ENCODE measurements at places on chromosomes 2 and 18.

DNA sequence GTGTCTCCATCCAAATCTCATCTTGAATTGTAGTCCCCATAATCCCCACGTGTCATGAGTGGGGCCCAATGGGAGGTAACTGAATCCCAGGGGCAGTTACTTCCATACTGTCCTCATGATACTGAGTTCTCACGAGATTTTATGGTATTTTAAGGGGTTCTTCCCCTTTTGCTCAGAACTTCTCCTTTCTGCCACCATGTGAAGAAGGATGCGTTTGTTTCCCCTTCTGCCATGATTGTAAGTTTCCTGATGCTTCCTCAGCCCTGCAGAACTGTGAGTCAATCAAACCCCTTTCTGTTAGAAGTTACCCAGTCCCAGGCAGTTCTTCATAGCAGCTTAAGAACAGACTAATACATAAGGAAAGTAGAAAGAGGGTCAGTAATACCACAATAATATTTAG lies 480.4 kb downstream of the KCNJ3 start:
- no peak for DNase-seq

- DNase-seq = no peak
Observed at GRCh38 chr18:3799515-3799914, 349.5 kb downstream of the TGIF1 start.

- no peak for DNase-seq
Observed at GRCh38 chr2:99926986-99927385, 215.4 kb downstream of the AFF3 start.

GRCh38 chr18:23053776-23054457 lies 81.4 kb upstream of the CABLES1 start:
- no peak for DNase-seq

DNA sequence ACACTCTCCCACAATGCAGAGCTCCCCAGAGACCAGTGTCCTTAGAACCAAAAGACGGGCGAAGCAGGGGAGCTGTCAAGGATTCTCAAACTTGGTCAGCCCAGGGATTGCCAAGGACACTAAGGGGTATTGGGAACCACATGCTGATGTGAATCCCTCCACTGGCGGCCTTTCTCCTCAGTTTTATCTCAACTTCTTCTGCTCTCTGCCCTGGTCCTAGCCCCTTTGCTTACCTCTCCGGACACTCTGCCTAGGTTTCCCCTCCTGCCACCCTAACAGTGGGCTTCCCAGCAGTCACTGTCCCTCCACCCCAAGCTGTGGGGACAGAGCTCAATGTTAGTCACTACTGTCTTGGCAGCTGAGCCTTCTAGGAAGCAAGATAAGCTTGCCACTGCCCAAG lies 61.1 kb downstream of the POLR1A start:
- DNase-seq = no peak

DNA sequence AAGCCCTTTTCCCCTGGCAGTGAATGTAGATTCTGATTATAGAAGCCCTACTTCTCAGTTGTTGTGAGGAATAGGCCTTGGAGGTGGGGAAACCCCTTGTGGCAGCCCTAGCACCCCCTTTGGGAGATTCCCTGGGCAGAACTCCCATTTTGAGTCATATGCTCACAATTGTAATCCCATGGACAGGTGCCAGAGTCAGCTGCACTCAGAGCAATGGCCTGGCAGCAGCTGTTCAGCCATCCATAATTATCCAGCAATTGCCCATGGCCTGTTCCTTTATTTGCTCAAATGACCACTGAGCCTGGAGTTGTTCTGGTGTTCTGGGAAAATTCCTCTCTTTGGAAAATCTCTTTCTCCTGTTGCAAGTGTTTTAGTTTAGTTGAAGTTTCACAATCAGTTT lies 71.7 kb downstream of the PTRHD1 start:
- DNase-seq = peak; percentile 64

DNA sequence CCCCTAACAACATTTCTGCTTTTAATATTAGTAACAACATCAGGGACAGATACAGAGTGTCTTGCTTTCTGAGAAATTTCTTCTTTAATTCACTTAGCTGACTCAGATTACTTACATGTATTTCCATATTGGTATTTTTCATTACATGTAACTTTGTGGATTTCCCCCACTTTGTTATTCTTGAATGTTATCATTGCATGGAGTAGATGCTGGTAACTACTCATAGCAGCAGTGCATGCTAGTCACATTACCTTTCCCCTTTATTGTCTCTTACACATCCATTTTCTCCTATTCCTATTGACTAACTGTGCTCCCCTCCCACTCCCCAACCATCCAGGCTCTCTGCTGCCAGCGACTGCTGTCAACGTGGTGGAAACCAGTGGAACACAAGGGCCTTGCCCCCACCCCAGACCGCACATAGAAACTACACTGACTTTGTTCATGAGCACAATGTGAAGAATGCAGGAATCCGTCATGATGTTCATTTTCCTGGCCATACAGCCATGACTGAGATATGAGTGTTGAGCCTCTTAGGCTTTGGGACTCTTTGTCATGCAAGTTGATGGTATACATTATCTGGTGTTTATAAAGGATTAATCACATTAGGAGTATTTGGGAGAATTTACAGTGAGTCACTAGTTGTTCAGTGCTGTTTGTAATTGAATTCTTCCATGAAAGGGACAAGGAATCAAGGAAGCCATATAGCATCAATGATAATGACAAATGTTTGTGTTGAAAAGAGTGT lies 91.0 kb downstream of the EPB41L5 start:
- no peak for DNase-seq

DNA sequence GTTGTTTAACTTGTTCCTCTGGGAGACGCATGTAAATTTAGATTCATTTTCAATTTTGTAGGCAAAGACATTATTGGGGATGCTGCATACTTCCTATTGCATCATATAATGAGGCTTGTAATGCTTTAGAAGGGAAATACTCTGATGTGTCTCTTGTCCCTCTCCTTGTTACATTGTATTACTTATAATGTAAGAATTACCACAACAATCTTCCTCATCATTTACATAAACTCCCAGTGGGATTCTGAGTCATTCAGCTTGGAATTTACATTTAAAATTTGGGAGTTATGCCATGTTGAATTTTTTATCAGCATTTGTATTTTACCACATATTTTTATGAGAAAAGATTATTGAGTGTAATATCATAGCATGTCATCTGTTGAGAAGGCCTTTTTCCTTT lies 963.4 kb upstream of the NRXN1 start:
- no peak for DNase-seq

- no peak for DNase-seq
Observed at GRCh38 chr2:9768388-9768787, 74.9 kb upstream of the TAF1B start.

DNA sequence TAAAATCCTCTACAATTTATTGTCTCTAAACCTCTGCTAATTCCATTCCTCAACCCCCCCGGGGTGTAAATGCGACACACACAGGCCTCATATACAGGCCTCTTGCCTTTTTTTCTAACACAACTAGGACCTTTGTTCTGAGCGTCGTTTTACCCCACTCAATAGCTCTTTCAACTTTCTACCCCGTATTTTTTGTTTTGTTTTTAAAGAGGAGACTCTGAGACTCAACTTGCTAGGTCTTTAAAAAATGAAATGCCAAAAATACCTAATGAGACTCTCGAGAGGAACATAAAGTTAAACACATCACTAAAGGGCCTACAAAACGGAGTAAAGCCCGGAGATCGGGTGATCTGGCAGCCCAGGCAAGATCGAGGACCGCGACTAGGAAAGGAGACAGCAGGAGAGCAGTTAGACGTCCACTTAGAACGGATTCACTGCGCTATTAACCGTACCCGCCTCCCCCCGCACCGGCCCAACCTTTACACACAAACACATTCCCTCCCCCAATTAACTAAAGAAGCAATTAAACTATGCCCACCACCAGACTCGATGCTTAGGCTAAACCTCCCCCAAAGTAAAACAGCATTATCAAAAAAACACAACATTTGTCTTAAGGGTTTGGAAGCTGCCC lies 1.7 kb downstream of the TRIP12 start:
- no peak for DNase-seq

- DNase-seq = no peak
Observed at GRCh38 chr18:12336887-12337286, 28.8 kb downstream of the TUBB6 start.

DNA sequence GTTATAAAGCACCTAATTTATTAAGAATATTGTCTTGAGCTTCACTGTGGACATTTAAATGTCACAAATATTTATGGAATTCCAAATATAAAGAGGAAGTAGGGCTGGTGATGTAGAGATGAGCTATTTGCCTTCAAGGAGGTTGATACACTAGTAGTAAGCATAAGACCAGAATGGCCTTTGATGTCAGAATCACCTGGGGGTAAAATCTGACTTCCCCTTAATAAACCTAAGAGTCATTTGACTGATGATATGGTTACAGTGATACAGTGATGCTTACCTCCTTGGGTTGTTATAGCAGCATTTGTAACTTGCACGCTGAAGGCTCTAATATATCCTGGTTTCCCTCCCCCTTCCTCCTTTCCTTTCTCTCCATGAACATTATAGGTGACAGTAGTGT lies 143.7 kb downstream of the CERS6 start:
- no peak for DNase-seq

DNA sequence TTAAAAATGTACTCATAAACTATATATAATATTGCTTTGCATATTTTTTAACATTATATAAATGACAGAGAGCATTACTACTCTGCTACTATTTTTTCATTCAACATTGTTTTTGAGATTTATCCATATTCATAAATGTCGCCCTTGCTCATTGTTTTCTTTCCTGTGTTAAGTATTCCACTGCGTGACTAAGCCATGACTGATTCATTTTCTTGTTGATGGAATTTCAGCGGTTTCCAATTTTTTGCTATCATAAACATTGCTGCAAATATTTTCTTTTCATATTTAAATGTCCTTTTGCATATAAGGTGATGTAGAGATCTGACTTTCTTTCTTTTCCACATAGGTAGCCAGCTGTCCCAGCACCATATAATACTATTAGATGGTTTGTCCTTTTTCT lies 57.6 kb downstream of the SFXN5 start:
- no peak for DNase-seq

DNA sequence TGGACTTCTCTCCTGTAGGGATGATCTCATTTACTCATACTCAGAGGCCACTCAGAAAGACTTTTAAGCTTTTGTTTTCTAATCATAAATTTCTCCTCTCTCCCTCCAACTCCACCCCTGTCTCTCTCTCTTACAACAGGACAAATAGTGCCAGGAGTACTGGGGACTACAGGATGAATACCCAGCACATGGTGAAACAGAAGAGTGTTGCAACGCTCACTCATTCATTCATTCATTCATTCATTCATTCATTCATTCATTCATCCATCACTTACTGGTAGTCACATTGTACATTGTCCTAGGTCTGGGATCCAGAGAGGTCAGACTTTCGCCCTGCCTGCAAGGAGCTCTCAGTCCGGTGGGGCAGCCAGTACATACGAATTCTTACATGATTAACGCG lies 97.6 kb downstream of the KLHL29 start:
- no peak for DNase-seq

GRCh38 chr18:32469190-32469651 lies 1.5 kb downstream of the GAREM1 start:
- no peak for DNase-seq

- no peak for DNase-seq
Observed at GRCh38 chr18:59657012-59657411, 40.2 kb downstream of the CCBE1 start.

GRCh38 chr2:127174136-127174535 lies 46.0 kb downstream of the CYP27C1 start:
- no peak for DNase-seq

DNA sequence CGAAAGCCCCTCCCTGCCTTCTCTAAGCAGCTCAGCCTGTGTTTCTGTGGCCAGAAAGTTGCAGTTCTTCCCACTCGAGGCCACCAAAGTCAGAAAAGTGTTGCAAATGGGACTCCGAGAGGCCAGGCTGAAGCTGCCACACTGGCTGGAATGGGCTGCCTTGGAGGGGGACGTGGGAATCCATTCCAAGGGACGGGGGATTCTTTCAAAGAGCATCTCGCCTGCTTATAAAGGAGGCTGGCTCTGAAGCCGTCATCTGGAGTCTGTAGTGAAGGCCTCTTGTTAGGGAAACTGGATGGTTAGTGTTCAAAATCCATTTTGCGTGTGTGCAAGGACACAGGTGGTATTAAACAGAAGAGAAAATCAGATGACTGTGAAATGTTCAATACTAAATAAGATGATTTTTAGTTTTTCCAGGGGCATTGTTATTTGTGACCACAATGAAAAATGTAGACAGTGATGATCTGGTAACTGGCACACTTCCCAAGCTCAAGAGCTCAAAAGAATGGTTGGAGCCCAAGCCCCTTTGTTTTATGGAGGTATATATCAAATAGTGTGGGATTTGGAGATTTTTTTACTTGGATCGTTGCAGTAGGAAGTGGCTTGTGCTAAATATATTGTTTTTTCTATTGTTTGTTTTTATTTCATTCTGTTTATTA lies 782 bp downstream of the FAM228B start:
- no peak for DNase-seq

DNA sequence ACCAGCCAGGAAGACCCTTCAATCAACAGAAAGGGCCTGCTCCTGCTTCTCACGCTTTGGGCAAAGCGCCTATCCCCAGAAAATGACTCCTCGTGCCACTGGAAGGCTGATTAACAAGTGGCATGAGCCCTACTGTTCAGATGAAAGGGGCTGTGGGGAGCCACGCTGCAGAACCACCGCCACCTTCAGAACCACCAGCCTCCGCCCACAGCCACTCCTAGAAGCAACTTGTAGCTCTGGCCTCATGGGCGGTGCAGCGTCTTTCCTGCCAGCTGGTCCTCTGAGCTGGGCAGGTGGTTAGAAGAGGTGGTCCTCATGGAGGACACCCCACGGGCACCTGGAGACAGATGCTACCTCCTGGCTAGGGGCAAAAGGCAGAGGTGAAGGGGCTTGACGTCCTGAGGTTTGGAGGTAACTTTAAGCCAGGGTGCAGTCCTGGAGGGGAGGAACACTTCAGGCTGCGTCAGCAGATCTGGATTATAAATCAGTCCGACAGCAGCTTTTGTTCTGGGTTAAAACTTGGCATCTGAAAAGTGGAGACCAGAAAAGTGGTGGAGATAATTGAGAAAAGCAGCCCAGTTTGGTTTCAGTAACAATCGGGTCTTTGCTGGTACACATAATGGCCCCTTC lies 861 bp upstream of the SEMA4C start:
- no peak for DNase-seq

DNA sequence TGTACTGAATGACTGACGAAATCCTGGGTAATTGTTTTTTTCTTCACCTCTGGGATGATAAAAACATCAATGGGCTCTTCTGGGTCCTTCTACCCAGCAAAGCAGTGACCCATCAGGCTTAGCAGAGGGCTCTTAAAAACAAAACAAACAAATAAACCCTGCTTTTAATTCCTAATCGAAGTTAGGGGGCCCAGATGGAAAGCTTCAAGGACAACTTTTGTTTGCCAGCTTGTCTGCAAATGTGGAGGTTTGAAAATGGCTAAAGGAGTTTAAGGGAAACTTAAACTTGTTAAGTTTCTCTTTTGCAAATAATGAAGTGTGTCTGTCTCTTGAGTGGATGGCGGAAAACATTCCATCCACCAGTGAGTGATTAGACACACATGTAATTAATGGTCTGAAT lies 327.2 kb downstream of the SATB2 start:
- no peak for DNase-seq

DNA sequence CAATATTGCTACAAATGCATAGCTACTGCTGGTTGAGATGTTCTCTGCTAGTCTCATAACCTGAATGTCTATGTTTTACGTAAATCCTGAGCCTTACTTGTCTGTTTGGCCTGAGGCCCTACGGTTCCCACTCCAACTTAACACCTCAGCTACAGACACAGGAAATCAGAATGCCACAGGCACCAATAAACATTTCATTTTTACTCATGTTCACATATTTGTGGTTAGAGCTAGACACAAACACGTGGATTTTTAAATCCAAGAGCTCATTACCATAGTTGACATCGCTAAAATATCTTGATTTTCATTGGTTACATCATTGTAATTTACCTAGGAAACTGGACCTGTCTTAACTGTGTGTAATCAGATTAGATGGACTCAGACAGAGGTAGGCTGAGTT lies 263.8 kb upstream of the CDH19 start:
- DNase-seq = no peak

Measured in NCI-H2171 (cell line).